Stimulated activated CD8-positive, alpha-beta memory T cell treated with anti-CD3 and anti-CD28 coated beads, Interleukin-4, amount 100 ng/mL, for 1 hour (primary cell): ENCODE measurements at places on chromosomes 12 and 14.

DNA sequence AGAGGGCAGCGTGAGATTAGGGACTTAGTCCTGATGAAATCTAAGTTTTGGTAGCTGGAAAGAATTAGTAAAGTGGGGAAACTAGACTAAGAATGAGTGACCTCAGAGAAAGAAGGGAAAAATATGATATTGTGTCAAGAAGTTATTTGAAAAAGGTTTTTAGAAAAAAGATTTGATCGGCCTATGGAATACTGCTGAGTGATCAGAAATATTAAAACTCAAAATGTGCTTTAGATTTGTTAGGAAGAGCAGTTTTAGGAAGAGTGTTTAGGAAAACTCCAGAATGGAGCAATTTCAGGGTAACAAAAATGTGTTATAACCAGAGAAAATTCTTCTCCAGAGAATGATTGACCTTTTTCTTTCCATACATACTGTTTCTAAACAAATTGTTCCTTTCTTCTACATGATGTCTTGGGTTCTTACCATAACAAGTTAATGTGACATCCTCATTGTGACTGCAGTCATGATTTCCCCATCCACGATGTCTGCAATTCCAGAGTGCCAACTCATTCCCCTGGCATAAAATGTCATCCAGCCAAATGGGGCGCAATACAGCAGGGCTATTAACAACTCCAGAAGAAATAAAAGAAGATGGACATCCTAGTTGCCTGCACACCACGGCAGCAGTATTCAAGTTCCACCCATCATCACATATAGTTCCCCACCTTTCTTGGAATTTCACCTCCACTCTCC lies 11.8 kb downstream of the CD163L1 start:
- no peak for DNase-seq

DNA sequence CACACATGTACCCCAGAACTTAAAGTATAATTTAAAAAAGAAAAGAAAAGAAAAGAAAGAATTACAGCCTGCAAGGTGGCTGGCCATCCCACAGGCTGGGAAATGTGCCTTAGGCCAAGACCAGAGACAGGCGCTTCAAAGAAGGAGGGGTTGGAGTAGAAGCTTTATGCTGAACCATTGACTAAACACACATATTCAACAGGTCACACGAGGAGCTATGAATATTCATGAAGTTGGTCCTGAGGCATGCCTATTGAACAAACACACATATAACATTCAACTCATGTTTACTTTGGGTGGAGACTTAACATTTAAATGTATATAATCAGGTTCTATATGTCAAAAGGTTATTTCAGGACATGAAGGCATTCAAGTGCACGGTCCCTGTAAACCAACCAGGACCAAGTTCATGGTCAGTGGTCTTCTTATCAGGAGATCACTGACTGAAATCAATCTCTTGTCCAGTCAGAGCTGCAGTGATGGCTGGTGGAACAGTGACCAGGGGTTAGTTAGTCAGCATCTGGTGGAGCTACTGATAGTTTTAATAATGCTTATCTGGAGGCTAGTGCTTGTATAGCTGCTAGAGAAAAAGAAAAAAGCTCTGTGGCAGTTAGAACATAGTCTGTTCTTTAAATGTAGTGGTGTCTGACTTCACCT lies 35.6 kb upstream of the ITPR2 start:
- no peak for DNase-seq

- no peak for DNase-seq
Measured at GRCh38 chr14:105479431-105480158, 5.0 kb downstream of the CRIP2 start.

GRCh38 chr12:25828188-25828587 lies 130.3 kb upstream of the RASSF8 start:
- no peak for DNase-seq

DNA sequence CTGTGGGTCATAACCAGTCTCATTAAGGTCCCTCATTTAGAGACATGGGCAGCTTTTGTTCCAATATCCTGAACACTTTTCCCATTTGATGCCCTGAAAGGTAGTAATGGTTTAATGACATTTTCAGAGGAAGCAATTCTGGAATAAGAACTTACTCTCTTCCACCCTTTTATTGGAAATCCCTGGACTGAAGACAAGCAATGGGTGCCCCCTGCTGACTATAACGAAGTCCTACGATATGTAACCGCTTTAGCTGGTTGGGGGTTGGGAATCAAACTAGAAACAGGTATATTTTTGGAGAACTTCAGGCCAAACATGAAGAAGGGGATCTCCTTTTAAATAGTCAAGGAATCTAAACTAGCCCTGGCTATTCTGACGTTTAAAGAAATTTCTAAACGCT lies 20.5 kb downstream of the SARNP start:
- no peak for DNase-seq

DNA sequence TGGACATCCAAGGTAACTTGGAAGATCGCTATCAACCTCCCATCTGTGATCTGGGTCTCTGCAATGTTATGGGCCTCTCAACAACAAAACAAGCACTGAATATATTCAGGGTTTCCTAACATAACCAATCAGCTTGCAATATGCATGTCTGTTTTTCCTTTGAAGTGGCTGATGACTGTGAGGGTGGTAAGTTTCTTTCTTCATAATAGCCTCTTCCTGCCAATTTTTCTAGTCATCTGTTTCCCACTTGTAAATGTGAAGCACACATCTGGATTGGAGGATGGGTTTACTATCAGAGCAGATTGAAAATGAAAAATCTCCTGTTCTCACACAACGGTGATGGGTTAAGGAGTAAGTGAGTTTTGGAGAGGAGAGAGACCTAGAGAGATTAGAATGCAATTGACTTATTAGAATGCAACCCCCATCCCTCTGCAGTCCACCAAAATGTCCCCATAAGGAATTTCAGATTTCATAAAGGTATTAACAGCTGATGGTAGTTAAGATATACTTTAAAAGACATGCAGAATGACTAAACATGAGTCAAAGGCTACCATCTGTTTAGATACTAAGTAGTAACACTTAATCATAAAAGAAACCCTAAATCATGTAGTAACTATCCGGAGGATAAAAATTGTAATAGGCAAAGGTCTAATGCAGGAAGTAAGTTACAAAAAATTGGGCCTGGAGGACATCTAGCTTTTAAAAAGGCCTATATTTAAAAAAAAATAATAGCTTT lies 58.4 kb upstream of the SAV1 start:
- DNase-seq: no peak

DNA sequence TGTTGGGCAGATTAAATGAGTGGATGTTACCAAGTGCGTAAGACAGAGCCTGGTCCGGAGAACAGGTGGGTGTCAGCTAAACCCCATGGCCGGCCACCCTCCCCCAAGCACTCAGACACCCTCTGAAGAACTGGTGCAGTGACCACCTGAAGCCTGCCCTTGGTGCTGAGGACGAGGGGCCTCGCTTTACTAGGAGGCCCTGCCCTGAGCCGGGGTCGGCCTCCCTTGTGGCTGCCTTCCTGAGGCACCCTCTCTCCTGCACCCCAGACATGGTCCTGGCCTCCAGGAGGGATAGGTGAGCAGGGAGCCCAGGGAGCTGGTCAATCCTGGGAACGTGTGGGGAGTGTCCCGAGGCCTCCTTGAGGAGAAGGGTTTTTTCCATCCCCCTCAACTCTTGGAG lies 4.9 kb upstream of the KIF26A start:
- no peak for DNase-seq

GRCh38 chr12:124939079-124939420 lies 24.6 kb upstream of the UBC start:
- DNase-seq: peak; percentile 42

DNA sequence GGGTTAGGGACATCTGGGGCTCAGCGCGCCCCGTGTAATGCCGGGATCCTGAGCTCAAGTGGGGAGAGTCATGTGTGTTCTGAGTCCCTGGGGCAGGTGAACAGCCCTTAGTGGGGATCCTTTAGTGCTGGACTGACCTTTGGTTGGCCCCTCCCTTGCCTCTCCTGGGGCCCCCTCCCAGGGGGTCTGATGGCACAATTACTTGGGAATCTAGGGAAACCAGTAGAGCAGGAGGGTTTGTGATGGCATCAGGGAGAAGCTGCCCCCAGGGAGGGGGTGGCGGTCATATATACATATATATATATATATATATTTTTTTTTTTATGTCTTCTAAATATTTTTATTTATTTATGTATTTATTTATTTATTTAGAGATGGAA lies at the start of gene MORN3:
MORN3 (minus strand) TSS at position 134 of the 380 bp plus-strand sequence. CDS start 171 bp downstream, outside the sequence.
- DNase-seq: no peak

DNA sequence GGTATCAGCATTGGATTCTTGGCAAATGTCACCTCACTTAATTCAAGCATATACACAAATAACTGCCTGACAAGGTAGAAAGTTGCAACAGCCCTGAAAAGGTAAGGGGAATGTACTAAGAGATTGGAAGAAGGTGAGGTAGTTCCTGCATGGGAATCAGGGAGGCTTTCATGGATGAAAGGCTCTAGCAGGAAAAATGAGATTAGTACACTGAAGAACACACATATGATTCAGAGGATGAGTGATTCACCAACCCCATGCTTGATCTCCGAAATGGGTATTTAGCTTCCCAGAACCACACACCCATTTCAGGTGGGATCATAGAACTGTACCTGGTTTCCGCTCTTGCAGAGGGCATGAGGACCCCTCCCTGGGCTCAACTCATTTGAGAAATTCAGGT lies 65.8 kb downstream of the PAH start:
- no peak for DNase-seq

GRCh38 chr12:27859648-27860047 lies 79.6 kb upstream of the MANSC4 start:
- DNase-seq: no peak

GRCh38 chr12:92539976-92540781 lies 162.6 kb upstream of the PLEKHG7 start:
- no peak for DNase-seq

GRCh38 chr12:11653215-11653753 lies 3.8 kb downstream of the ETV6 start:
- no peak for DNase-seq

DNA sequence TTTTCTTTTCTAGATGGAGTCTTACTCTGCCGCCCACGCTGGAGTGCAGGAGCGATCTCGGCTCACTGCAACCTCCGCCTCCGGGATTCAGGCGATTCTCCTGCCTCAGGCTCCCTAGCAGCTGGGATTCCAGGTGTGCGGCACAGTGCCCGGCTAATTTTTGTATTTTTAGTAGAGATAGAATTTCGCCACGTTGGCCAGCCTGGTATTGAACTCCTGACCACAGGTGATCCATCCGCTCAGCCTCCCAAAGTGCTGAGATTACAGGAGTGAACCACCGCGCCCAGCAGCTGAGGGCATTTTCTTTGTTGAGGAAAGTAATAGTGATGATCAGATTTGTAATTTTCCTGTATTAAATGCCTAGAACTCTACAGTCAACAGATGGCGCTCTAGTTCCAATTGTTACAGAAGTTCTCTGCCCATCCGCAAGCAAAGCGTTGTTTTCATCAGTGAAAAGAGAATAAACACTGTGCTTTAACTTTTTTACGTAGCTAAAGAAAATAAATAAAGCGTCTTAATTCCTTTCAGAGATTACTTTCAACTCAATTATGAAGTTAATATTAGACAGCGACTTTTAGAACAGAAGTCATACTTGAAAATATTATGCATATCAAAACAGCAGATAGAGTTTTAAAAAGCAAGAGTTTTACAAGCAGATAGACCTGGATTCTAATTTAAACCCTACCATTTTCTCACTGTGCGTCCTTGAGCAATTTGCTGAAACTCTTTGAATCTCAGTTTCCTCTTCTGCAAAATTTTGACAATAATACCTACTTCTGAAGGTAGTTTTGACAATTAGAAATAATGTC lies 335.1 kb downstream of the DUSP6 start:
- no peak for DNase-seq

DNA sequence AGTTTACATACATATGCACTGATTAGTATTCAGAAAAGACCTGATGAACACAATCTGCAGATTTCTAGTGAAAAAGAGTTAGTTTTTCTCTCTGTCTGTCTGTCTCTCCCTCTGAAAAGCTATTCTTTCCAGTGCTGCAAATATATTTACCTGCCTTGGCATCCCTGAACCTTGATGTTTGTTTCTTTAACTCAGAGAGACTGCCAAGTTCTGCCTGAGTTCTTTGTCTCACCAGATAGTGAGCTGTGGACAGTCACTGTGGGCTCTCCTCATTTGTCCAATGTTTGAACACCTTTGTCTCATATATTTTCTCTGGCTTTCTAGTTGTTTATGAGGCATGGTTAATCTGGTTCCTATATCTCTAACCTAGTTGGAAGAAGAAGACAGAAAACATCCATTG lies 250.4 kb downstream of the SOX5 start:
- no peak for DNase-seq

- DNase-seq: no peak
Measured at GRCh38 chr14:30063746-30064145, 136.1 kb upstream of the PRKD1 start.
